ENCODE measurements at places on chromosomes 16 and 17. TPM values are rescaled to one million over a fixed set of nuclear protein-coding genes. Genes with fewer than 3 reads are reported as not detected.

The HBZ gene
- not detected for total RNA-seq

The CSH2 gene
- total RNA-seq, result not detected

The DOC2B gene
- 19.4 TPM for total RNA-seq

The CACNG1 gene
- not detected for total RNA-seq

The SLFN13 gene
- 0.82 TPM for total RNA-seq

The TBC1D3C gene
- not detected for total RNA-seq

The TPPP3 gene
- total RNA-seq, result 3.2 TPM

The MPP3 gene
- 3.6 TPM for total RNA-seq
